Putamen (tissue), 1 donor: ENCODE measurements at places on chromosomes 2 and 18.

GRCh38 chr2:190763901-190764514 is 115.1 kb downstream of the NAB1 start:
- DNase-seq = peak; percentile 68

- no peak for DNase-seq
Observed at GRCh38 chr2:75698918-75699317, 11.8 kb downstream of the GCFC2 start.

GRCh38 chr18:13823707-13824395 is at the start of gene MC5R:
Gene MC5R (plus strand): TSS chr18:13824149. CDS start chr18:13825766, 1,617 bp downstream.
- DNase-seq = peak; percentile 38

GRCh38 chr2:142175813-142176338 is 45.1 kb upstream of the LRP1B start:
- DNase-seq = no peak

DNA sequence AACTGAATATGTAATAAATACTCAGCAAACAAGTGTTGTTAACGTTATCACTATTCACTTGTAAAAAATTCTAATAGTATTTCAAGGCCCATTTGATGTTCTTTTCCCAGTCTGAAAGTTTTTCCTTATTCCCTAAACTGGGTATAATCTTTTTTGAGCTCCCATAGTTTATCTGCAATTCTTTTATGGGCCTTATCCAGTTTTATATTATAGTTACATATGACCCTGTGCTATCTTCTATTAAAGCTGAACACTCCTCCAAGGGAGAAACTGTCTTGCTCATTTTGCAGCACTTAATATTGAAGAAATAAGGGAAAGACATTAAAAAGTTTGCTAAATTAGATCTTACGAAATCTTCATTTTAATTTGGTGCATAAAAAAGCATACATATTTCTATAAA is 13.9 kb downstream of the PELI1 start:
- no peak for DNase-seq

DNA sequence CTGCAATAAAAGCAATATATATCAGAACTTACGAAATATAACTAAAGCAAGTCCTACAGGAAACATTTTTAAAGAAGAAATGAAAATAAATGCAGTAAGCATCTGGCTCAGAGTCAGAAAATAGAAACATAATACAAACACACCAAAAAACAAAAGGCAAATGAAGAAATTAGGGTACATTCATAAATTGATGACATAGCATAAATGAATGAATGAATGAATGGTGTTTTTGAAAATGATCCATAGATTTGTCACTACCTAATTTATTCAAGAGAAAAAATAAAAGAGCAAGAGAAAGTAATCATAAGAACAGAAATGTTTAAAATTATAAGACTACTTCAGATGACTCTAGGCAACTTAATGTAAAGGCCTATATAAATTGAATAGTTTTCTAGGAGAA is 226.1 kb upstream of the CDH20 start:
- DNase-seq = no peak

DNA sequence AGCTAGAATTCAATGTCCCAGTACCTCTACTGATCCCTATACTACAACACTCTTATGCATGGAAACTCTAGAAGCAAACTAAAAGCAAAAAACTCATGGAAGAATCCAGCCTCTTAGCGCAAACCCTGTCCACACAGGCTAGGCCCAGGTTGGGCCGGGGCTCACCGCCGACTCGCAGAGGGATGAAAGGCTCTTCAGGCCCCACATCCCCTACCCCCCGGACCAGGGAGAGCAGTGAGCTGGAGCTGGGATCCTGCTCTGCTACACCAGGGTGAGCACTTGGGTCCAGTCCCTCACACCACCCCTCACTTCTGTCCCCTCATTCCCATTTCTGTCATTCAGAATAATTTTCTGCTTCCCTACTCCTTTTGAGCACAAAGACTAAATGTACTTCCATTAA is 2.0 kb downstream of the OST4 start:
- no peak for DNase-seq

DNA sequence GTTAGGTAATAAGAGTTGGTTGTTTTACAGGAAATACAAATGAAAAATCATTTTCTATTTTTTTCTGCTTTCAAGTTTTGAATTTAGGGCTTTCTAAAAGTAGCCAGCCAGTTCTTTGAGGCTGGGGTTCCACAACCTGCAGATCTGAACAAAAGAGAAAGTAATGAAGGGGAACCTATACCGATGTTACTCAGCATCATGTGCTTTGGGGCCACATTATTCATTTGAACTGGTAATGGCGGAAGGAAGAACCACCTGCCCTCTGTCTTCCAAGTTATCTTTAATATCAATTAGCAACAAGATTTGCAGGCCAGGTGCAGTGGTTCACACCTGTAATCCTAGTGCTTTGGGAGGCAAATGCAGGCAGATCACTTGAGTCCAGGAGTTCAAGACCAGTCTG is 12.9 kb upstream of the MRO start:
- no peak for DNase-seq

GRCh38 chr2:40540026-40540425 is 88.1 kb upstream of the SLC8A1 start:
- no peak for DNase-seq

DNA sequence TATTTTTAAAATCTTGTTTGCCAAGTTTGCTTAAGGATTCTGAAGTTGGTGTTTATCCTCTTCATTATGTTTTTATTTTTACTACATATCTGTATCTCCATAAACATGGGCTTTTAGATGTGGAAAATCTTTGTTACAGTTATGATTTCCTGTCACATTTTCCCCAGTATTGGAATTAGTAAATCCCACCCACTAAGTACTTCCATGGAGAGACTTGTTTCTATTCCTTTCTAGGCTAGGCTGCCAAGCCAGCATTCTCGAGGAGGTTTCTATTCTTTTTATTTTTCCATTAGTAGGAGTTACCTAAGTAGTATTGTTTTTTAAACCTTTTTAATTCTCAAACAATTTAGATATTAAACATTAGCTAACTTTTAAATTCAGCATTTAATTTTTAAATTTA is 22.1 kb downstream of the PKP4 start:
- DNase-seq = no peak

DNA sequence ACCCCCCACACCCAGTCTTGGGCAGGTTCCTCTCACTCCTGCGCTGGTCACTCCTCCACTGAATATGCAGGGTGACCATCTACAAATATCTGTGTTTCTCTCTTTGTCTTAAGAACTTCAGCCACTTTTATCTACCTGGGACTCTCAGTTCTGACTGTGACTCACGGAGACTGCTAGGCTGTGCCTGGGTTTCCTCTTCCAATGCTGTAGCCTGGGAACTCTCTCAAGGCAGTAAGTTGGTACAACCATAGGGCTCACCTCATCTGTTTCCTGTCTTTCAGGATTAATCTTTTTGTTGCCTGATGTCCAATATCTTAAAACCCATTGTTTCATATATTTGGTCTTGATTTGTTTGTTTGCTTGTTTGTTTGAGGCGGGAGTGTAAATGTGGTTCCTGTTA is 47.2 kb upstream of the ZNF396 start:
- DNase-seq = no peak

- no peak for DNase-seq
Observed at GRCh38 chr2:231221761-231222160, 23.3 kb downstream of the ARMC9 start.

DNA sequence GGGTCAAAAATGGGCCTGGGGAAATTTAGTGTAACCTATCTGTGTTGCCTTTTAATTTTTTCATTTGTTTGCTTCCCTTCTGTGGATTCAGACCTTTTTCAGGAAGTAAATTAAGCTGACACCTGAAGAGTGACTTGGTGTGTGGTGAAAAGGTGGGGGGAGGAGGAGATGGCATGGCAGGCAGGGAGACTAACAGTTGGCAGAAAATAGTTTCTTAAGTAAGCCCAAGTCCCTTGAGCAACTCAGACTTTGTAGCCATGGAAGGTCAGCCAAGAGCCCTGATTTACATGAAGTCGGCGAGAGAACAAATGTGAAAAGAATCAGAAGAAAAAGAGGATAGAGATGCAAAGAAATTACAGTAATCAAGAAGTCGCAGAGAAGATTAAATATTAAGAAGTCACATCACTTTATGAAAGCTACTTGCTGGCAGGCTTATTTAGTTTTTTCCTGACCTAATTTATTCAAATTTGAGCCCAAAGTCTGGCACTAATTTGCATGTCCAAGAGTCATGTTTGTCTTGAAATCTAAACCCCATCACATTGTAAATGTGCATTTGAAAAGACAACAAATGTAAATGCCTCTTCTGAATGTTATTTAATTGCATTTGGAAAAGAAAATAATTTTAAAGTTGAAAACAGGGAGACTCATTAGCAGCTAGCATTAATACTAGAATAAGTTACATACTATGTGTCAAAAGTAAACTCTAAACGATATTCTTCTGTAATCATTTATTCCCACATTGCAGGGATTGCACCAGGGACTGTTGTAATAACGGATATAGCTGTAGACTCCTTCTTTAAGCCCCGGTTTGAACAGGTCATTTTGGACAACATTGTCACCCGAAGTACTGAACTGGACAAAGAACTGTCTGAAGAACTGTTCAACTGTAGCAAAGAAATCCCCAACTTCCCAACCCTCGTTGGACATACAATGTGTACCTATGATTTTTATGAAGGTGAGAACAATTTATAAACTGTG is 19.3 kb downstream of the UPP2 start:
- DNase-seq = no peak

GRCh38 chr18:45780568-45780967 is 44.9 kb upstream of the SIGLEC15 start:
- DNase-seq = no peak

DNA sequence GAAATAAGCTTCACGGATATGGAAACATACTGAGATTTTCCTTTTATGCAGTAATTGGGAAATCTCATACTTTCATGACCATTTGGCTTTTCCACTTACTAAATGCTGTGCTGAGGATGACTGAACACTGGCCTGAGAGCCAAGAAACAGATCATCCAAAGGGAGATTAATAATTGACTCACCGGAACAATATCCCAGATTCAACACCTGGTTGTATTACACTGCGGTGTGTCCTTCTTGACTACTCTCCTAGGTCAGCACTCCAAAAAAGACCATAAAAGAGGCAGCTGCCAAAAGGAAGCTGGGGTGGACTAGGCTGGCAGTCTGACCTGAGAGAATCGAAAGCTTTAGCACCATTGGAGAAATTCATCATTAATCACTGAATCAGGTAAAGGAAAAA is 469.1 kb downstream of the CBLN2 start:
- no peak for DNase-seq

DNA sequence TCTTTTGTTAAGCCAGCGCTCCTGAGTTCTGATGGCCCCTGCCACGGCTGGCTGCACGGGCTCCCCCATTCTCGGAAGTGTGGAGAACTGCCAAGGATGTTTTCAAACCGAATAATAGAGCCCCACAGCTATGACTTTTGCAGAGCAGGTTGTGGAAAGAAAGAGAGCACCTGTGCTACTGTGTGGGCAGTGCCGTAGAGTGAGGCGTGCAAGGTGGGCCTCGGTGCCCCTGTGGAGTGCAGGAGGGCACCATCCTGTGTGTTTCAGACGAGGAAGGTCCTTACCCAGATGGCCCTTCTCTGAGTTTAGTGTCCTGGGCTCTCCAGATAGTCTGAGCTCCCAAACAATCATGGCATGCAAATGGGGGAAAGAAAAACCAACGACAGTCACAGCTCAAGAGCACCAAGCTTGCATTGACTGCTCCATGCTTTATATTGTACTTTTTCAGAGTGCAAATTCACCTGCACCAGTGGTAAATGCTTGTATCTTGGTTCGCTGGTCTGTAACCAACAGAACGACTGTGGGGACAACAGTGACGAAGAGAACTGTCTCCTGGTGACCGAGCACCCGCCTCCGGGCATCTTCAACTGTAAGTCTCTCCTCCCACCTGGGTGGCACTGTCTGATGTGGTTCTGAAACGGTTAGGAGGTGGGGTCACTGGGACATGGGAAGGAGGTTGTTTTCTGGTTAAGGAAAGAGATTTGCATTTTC is 219.4 kb downstream of the LDLRAD4 start:
- DNase-seq = no peak

GRCh38 chr18:73594749-73595148 is 552.9 kb downstream of the FBXO15 start:
- no peak for DNase-seq

GRCh38 chr18:27363872-27364271 is 178.8 kb upstream of the CHST9 start:
- no peak for DNase-seq

- DNase-seq = no peak
Observed at GRCh38 chr18:46301081-46301480, 196.9 kb downstream of the HAUS1 start.

- no peak for DNase-seq
Observed at GRCh38 chr18:44111337-44111736, 569.4 kb upstream of the SETBP1 start.

- DNase-seq = no peak
Observed at GRCh38 chr2:37110306-37111212, 26.2 kb downstream of the GPATCH11 start.

DNA sequence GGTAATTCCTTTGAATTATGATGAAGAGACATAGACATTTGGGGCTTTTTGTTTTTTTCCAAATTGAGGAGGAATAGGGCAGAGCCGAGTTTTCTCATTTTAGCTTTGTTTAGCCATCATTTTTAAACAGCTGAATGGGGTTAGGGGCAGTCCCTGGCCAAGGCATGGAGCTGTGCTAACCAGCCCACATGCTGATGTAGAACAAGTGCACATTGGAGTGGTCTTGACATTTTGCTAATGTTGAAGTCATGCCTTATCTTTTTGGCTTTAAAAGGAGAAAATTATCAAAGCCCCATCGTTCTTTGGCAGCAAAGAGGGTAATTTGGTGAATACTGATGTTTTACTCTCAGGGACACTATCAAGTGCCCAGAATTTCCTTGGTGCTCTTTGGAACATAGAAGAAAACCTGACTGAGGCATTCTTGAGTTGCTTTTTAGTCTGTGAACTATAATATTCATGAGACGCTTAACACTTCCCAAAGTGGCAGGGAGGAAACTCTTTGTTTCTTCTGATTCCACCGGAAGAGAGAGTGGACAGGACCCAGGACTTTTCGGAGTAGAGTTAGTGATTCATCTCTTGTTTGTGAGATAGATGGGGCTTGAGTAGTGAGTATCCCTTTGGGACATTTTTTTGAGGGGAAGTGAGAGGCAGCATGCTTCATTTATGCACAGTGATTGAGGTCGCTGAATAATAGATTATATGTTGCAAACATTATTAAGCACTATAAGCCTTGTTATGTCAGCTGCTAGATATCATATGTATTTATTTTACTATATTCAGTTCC is 45.0 kb downstream of the MTA3 start:
- DNase-seq = no peak

DNA sequence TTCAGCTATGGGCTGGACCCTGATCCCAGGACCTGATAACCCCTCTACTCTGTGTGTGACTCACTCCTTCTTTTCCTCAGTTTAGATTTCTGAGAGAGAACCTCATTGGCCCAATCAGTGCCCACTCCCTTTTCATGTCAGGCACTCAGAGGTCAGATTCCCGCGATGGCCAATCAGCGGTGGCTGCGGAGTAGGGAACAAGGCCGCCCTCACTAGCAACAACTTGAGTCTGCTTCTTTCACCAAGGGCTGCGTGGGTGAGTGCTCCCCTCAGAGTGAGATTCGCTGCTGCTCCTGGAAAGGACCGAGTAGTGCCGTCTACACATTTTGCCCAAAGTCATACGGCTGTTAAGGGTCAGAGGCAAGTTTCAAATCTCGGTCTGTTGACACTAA is 34.7 kb downstream of the NPPC start:
- DNase-seq = no peak

GRCh38 chr2:142190805-142191204 is 60.0 kb upstream of the LRP1B start:
- DNase-seq = no peak
